ENCODE measurements at places on chromosomes 1 and 21. TPM values are rescaled to one million over a fixed set of nuclear protein-coding genes. Genes with fewer than 3 reads are reported as not detected.
A peak's percentile ranks its signal among the peaks of the same experiment; 100 is the strongest.

SLC6A17 gene
- 6.9 TPM for total RNA-seq

CELA3B gene
- not detected for total RNA-seq

KCNJ9 gene
- not detected for total RNA-seq

DNA sequence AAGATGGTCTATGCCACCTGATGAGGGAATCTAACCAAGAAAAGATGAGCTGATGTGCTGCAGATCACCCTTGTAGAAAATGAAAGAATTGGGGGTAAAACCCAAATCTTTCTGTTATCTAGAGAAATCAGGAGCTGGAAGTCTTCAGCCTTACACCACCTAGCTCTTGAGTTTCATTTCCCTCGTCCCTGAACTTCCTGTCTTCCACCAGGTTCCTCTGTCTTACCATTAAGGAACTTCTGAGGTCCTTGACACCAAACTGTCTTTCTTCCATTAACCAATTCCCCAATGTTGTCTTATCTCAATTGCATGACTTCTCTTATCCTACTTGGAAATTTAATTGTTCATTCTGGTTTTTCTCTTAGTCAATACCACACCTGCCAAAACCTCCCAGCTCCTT lies 31.5 kb downstream of the LPAR3 start:
- DNase-seq, result no peak

- DNase-seq, result peak; percentile 44
Measured at GRCh38 chr1:67489643-67490042, 59.4 kb upstream of the SERBP1 start.

GRCh38 chr1:6391951-6392808 lies 1.4 kb downstream of the ACOT7 start:
- no peak for DNase-seq

GRCh38 chr1:208228026-208228425 lies 16.2 kb downstream of the PLXNA2 start:
- DNase-seq, result no peak

DNA sequence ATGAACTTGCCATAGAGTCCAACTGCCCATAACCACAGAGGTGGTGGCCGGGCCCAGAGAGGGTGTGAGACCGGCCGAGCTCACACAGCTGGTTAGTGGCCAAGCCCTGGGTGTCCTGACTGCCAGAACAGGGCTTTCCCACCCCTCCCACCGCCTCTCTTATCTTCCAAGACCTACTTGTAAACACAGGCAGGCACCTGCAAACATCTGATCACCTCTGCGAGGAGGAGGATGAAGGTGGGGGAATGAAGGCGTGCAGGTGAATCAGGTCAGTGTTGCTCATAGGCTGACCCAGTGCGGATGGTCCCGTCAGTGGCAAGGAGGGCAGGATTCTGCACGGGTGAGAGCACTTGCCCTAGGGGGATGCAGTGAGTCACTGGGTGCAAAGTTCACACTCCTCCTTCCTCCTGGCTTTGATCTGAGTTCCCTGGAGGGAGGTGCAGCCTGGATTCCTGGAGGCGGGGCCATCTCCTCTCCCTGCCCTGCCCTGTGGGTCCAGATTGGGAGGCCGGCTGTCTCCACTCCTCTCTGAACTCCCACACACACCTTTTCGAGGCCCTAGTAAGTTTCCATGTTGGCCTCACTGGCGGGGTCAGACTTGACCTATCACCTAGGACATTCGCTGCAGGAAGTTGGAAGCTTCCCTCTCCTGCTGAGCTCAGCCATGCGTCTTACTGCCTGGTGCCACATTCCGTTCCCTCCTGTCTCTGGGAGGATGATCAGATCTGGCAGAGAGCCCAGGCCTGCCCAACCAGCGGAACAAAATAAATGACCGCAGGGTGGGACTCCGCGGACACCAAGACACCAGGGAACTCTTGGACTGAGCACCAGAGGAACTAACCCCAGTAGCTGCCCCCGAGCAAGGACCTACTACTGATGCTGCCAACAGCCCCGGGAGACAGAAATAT lies 7.3 kb downstream of the UQCRHL start:
- DNase-seq, result no peak

DNA sequence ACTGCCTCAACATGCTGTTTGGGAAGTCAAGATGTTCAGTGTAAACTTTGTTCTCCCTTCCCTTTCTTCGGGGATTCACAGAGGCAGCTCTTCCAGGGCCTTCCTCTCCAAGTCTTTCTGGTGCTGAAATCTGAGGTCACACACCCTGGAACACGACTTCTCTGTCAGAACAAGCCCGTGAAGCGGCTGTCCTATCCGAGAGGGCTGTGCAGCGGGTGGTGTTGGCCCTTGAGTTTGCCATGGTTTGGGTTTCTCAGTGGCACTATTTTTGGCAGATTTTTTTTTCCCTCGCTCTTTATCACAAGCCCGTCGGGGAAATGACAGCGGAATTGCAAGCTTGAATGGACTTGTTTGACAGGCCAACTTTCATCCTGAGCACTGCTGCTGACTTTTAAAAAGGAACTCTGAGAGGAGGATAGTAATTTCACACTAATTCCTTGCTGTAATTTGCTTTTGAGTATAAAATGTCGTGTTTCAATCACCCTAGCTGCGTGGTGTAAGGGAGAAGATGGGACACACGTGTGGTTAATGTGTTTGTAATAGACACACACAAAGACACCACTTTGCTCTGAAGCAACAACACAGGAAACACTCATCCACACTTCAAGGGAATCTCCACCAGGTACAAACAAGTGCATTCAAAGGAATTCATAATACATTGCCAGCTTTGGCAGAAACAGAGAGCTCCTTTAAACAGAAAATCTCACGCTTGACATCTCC lies 60.1 kb upstream of the TARBP1 start:
- no peak for DNase-seq

All from SK-MEL-5 (cell line).